ENCODE measurements at places on chromosomes 7 and 10.

GRCh38 chr10:130340816-130341215, 204.6 kb downstream of the GLRX3 start:
- no peak for DNase-seq

- no peak for DNase-seq
Measured at GRCh38 chr7:131197920-131198615, 129.6 kb upstream of the MKLN1 start.

DNA sequence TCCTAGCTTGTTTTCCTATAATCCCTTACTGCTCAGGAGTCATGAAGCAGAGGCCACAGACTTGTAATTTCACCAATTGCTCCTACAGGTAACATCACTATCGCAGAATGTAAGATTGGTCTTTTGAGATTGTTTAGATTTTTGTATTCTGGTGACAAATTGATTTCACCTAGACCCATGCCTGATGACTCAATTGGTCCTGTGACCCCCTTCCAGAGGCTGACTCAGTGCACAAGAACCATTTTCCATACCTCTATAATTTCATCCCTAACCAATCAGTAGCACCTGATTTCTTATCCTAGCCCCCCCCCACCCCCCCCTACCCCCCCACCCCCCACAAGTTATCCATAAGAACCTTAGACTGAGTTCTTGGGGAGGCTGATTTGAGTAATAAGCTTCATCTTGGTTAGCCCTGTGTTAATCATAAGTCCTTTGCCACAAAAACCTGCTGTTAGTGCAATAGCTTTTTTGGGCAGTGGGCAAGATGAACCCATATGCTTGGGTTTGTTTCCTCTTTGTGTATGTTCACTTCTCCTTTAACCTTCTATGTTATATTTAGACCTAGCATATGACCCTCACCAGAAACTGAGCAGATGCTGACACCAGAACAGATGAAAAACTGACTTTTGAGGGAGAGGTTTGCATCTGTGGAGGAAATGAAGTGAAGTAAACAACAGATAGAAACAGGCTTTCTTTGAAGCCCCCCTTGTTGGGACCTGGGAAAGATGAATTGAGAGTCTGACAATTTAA, 187.1 kb downstream of the KIF20B start:
- DNase-seq = peak; percentile 87

DNA sequence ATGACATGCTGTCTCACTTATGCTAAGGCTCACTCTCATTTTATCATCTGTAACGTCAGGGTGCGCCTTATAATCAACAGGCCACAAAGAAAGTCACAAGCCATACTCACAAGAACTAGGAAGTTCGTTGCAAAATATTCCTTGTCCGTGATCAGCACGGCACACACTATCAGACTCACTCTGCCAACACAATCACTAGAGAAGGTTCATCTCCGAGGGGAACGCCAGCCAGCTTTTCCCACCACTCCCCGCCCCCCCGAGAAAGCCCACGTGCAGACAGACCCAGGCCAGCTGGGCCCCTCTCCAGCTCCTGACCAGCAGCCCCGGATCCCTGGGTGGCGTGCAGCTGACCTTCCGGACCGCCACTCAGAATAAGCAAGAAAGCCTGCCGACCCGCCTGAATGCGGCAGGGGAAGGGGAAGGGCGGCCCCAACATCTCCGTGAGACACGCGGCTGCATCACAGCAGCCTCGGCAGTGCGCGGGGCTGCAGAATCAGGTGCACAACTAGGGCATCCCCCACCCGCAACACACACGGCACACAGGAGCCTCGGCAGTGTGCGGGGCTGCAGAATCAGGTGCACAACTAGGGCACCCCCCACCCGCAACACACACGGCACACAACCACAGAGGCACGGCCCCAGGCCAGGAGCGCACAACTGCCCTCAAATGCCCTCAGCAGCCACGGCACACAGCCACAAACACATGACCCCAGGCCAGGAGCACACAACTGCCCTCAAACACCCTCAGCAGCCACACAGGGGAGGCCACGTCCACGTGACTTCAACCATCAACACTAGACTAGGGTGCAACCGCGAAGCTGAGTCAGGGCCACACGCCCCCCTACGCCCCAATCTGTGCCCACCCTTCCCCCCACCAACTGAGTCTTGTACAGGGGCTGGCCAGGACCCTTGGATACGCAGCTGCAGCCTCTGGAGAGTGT, 2.5 kb upstream of the GPR146 start:
- peak; percentile 6 for DNase-seq

GRCh38 chr10:127195571-127196281, 665 bp downstream of the INSYN2A start:
- no peak for DNase-seq

GRCh38 chr7:156318926-156319325, 321.6 kb upstream of the RNF32 start:
- no peak for DNase-seq

DNA sequence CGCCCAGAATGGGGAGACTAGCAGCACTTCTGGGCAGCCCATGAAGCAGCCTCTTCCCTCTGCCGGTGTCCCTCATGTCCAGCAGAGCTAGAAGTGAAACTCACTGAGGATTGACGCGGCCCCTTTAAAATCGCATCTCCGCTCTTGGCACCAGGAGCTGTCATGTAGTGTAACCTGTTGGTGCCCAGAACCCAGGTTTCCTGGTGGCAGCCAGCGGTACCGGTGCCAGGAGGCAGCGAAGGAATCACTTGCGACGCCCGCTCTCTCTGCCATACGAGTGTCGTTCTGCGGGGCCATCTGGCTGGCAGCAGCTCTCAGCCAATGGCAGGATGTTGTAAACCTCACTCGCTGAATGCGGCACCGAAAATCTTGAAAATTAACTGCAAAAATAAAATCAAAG, 82.7 kb downstream of the CUX1 start:
- DNase-seq = no peak

Measured in inflammatory macrophage (primary cell).